ENCODE measurements at places on chromosomes 2 and 18.

DNA sequence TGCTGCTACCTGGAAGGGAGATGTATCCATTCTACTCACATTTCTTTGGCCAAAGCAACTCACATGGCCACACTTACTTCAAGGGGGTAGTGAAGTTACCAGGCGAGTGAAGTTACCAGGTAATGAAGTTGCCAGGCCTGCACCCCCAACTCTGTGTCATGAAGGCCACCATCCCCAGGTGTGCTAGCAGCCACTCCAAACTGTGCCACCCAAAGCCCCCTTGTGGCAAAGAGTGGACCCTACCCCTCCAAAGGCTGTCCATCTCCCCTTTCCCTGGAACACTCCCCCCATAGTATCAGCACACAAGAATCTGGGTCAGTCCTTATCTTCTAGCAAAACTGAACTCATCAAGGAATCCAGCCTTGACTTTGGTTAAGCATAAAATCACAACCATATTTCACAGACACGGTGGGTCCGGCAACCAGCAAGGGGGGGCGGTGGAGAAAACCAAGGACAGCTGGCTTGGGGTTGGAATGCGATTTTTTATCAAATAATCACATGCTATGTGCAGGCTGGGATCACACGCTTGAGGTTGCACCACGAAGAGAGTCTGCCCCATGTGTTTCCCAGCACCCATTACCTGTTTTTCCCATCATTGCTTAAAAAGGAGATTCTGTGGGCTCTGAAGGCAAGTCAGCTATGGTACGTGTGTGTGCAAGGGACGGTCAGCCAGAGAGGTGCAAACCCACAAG lies 60.9 kb downstream of the ZFP36L2 start:
- no peak for DNase-seq

DNA sequence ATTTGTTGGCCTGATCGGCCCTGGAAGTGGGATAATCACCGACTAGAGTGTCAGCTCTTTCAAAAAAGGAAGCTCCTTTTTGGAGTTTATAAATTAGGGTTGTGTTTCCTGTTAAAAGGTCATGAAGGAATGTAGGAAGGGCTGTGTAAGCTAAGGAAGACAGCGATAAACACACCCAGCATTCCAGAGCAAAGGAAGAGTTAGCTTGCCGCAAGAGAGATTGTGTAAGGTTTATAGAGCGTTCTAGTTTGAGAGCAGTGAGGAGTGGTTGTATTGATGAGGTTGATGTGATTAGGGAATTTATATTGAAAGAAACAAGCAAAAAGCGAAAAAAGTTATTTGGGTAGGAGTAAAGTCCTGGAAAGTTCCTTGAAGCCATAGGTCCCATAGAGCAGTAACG lies 3.5 kb upstream of the ILKAP start:
- DNase-seq, result no peak

- no peak for DNase-seq
Observed at GRCh38 chr2:19073522-19073921, 284.9 kb downstream of the OSR1 start.

- DNase-seq, result no peak
Observed at GRCh38 chr18:46793565-46793964, 36.7 kb upstream of the ST8SIA5 start.

- no peak for DNase-seq
Observed at GRCh38 chr18:26978812-26979341, 113.4 kb upstream of the AQP4 start.

DNA sequence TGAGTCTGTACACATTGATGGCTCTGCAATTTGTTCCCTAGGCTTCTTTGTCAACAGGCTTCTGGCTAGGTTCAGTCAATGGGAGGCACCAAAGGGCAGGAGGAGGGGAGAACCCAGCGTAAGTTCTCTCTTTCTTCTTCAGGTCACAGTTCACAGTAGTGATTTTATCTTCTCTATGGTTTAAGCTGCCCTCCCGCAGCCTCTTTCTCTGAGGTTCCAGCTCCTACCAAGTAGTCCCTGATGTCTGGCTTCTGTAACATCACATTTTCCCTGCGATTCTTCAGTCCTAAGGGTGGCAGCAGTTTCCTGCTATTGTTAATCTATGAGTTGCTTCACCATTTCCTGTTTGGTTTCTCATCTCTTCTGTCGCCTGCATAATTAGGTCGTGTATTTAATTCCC lies 107.4 kb downstream of the CPO start:
- peak; percentile 7 for DNase-seq

DNA sequence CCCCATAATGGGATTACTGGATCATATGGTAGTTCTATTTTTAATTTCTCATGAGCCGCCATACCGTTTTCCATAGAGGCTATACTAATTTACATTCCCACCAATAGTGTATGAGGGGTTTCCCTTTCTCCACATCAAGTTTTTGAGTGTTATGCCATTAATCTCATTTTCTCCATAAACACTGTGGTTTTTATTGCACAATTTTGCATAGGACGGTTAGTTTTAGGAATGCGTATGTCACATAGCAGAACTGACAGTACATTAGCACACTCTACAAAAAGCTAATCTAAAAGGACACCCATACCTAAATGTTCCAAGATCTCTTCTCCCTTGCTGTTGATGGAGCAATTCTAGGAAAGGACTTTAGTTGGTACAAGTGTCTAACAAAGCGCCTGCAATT lies 32.5 kb downstream of the DARS1 start:
- no peak for DNase-seq

DNA sequence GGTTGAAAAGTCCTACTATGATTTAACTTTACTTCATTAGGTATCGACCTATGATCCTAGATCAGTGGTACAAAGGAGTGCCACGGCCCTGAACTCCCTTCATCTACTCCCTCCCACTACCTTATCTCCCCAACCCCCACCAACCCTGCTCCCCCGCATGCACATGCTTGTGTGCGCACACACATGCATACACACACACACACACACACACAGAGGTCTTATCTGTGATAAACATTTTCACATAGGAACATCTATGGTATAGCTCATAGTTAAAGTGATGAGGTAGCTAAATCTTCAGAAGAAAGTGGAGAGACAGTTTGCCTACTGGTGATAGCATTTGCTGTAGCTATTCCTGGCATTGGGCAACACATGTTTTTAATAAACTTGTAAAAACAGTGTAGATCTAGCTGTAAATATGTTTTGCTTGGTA lies 471.3 kb downstream of the ZEB2 start:
- no peak for DNase-seq
